ENCODE measurements at places on chromosomes 16 and 17.

- no peak for DNase-seq
Observed at GRCh38 chr17:10147761-10148415, 50.5 kb downstream of the GAS7 start.

DNA sequence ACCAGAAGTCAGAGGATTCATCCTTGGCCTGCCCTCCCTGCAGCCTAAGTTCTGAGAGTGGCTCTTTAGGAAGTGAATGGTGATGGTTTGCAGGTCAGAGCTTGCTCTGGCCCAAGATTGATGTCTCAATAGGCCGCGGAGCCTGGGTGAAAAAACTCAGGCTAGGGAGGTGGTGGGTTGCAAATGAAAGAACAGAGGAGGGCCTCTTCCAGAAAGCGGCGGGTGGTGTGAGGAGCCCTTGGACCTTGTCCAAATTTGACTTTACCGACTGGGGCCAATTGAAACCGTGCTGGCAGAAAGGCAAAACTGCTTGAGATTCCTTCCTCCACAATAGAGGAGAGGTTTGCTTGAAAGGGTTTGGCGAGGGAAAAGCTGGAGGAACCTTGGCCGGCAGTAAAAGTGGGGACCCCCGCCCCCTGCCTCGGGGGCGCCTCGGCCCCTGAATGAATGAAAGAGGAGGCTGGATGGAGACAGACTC, 331.3 kb downstream of the SEC14L1 start:
- peak; percentile 28 for DNase-seq

GRCh38 chr16:1342526-1343427, 8.9 kb downstream of the TSR3 start:
- DNase-seq, result peak; percentile 98

- no peak for DNase-seq
Observed at GRCh38 chr16:85586380-85587104, 26.6 kb upstream of the GSE1 start.

DNA sequence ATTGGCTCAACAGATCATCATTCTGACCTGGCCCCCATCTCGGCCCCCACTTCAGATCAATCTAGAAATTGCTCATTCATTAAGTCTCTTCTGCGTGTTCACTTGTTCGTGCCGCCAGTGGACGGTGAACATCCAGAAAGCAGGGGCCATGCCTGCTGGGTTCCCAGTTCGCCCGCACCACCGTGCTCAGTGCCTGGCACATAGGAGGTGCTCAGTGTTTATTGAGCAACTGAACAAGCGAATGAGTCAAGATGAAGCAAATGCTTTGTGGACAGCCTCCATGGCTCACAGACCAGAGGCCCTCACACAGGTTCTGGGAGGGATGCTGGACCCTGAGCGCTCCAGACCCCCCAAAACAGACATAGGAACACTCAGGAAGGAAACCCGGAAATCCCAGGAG, 13.9 kb downstream of the BEAN1 start:
- no peak for DNase-seq

DNA sequence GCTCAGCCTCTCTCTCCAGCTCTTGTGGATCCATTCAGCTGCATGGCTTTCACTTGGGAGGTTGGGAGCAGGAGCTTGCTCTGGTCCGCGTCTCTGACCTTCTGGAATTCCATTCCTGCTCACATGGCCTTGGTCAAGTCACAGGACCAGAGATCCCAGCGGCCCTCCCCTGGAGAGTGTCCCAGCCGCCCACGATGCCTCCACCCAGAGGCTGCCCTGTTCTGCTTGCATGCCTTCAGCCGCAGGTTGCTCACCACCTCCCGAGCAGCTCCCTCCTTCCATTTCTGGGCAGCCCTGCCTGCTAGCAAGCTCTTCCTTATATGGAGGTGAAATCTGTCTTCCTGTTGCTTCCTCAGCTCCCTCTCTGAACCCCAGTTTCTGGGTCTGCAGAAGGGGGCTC, 32.6 kb downstream of the RAI1 start:
- peak; percentile 59 for DNase-seq

GRCh38 chr17:30116345-30116660, 313 bp upstream of the NSRP1 start:
- no peak for DNase-seq

DNA sequence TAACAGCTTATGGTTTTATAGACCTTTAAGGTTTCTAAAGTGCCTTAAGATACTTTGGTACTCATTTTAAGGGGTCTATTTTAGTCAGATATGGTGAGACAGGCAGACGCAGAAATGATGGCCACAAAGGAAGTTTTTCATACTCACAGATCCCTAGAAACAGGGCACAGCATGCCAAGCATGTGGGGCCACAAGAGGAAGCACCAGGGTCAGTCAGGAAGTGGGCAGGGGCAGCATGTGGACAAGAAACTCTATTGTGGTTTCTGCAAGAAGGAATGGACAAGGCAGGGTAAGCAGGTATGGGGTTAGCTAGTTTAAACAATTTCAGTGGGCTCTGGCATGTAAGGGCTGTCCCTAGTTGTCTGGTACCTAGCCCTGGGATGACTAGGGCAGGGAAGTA, 8.5 kb downstream of the EFCAB3 start:
- DNase-seq, result no peak

Measured in HT-29 (cell line).